Fibroblast of lung (primary cell): ENCODE measurements at places on chromosomes 2 and 18. TPM values are rescaled to one million over a fixed set of nuclear protein-coding genes. Genes with fewer than 3 reads are reported as not detected.
A peak's percentile ranks its signal among the peaks of the same experiment; 100 is the strongest.

GRCh38 chr2:142176941-142177340 lies 46.1 kb upstream of the LRP1B start:
- no peak for DNase-seq

GRCh38 chr2:175535631-175536030 lies 354.1 kb upstream of the ATP5MC3 start:
- no peak for DNase-seq

- DNase-seq, result no peak
Observed at GRCh38 chr2:176106581-176107539, at the start of gene HOXD11. Gene HOXD11 (plus strand): TSS chr2:176107280. CDS start chr2:176107356, 76 bp downstream.

SMCHD1 gene
- 19.6 and 30.3 TPM in 2 replicates for polyA plus RNA-seq

CLIP4 gene
- polyA plus RNA-seq, result 39.9 and 40.3 TPM in 2 replicates

GRCh38 chr2:10453905-10454298 lies 5.8 kb upstream of the ODC1 start:
- DNase-seq, result no peak

- DNase-seq, result no peak
Observed at GRCh38 chr2:183919926-183920325, 678.4 kb upstream of the ZNF804A start.

AGXT gene
- polyA plus RNA-seq, result not detected in 2 replicates

GRCh38 chr2:246489-247144 lies 17.2 kb downstream of the SH3YL1 start:
- peak; percentile 81 for DNase-seq

- peak; percentile 64 for DNase-seq
Observed at GRCh38 chr2:189076572-189076971, 102.4 kb downstream of the COL3A1 start.

GRCh38 chr2:20930928-20931327 lies 108.0 kb upstream of the LDAH start:
- DNase-seq, result no peak

SLC4A5 gene
- polyA plus RNA-seq, result 0.12 and 0.19 TPM in 2 replicates

DNA sequence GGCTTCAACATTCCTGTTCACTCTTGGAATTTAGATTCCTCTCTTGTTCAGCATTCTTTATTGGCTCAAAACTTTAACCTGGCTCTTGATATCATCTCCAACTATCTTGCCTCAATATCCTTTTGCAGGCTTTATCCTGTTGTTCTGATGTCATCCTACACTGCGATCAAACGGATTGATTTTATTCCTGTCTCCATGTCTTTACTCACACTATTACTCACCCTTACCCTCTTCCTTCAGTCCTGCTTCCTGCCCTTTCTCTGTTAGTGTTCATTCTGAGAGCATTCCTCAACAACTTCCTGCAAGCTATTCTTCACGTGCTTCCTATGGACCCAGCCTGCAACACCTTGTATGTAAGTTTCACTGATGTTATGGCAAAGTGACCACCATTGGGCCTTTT lies 264.7 kb downstream of the RNF152 start:
- DNase-seq, result peak; percentile 36

DNA sequence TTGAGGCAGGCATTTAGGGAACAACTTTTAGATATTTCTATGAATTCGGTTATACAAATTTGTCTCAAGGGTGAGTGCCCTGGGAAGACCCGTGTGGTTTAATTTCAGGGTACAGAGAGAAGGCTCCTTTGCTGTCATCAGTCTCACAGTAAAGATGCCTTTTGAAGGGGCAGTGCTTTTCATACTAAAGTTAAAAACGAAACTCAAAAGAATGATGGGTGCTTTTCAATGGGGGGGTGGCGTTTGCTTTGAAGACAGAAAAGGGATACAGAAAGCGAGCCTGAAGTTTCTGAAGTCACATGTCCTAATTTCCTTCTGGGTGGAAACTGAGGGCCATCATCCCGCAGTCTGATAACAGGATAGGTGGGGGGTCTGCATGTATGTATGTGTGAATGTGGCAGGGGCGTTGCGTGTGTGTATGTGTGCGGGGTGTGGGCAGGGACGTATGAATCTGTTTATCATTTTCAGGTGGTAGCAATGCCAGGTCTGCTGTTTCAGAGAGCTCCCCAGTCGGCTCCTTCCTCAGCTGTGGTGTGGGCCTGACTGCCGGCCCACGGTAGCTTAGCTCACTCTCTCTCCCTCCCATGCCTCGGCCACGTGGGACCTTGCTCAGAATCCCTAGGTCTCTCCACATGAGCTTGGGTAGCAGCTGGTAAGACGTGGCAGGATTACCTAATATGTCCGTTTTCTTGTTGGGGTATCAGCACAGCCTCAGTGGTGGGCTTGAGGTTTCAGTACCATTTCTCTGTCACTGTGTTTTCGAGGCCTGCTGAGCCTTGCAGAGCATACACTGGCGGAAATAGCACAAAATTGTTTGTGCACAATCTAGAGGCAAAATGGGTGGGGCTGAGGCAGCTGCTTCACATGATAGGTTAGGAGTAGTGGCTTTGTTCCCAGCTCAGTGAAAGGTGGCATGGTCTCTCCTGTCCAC lies 32.7 kb downstream of the ARHGAP25 start:
- no peak for DNase-seq

COLEC11 gene
- 0.30 and 0.34 TPM in 2 replicates for polyA plus RNA-seq

DNA sequence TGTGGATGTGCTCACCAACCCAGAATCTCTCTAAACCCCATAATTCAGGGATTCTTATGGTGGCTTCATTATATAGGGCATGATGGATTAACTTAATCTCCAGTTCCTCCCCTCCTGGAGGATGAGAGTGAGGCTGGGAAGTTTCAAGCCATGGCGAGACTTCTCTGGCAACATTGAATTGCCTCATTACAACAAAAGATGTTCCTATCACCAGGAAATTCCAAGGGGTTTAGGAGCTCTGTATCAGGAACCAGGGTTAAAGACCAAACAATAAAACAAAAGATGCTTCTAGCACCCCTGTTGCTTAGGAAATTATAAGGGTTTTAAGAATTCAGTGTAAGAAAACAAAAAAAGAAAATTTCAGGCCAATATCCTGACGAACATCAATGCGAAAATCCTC lies 100.1 kb downstream of the NAB1 start:
- no peak for DNase-seq

GRCh38 chr2:133377021-133377481 lies 191.2 kb downstream of the NCKAP5 start:
- DNase-seq, result peak; percentile 90

GRCh38 chr2:121451398-121451797 lies 79.3 kb upstream of the RNU4ATAC start:
- no peak for DNase-seq

IKZF2 gene
- polyA plus RNA-seq, result 4.9 and 6.4 TPM in 2 replicates

MAP3K19 gene
- polyA plus RNA-seq, result not detected in 2 replicates

DNA sequence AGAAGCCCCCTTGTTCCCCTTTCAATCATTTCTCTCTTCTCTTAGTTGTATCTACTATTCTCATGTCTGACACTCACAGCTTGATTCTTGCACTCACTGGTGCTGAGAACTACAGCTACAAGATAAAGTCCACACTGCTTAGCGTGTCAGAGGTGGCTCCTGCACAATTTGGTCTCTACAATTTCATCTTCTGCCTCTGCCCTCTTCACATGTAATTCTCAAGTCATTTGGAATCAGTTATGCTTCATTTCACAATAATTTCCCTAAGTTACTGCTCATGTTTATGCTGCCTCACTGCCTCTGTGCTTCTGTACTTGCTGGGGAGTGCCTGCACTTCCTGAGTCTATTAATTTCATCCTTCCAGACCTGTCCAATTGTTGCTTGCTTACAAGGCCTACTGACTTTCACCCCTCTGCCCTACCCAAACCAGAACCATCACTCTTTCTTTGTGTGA lies 11.6 kb upstream of the NAB1 start:
- peak; percentile 74 for DNase-seq

KIF1A gene
- polyA plus RNA-seq, result 0.01 and 0.05 TPM in 2 replicates

DNA sequence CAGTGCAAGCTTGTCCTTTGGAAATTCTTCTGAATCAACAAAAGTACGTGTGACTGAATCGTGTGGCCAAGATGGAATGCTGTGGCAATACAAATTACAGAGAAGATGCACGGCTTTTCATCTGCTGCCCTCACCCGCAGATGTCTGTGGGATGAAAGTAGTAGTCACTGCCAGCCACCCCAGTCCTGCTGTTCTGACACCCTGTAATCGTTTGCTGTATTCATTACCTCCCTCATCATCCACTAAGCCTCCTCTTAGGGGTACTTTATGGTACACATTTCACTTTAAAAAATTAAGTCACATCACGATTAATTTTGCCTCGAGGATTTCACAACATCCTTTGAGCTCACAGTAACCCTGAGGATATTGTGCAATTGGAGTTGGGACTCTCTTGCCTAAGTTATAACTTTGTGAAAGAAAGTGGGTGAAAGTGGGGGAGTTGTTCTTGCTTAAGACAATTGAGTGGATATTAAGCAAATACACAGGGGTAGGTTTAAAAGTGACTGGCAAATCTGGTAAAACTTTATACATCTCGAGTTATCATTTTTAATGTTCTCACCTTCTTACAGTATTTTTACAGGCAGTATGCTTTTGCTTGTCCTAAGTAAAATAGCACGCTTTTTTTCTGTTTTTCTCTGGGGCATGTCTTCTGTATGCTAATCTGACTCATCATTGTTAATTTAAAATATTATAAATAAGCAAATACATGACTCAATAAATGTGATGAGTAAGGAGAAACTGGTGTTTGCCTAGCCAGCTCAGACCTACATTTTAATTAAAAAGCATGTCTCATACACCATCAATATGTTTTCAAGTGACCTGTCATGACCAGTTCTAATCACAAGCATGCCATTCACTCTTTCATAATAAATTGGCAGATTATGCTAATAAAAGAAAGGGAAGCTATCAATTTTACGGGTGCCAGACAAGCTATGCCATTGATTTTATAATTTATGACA lies 680.9 kb downstream of the IRS1 start:
- DNase-seq, result peak; percentile 99

DNA sequence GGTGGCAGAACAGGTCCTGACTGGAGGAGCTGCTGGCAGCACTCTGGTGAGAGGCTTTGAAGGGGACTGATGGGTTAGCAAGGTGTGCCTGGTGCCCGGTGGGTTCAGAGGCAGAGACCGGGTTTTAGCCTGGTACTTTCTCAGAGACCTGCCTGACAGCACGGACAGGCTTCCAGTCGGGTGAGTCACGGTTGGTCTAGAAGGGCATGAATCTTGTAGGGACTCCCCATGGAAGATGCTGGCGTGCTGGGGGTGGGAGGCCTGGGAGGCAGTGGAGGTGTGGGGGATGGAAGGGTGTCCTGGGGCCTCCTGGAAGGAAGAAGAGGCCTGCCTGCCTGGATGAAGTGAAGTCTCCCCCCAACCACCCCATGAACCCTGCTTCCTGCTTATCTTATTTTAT lies 52.6 kb downstream of the ACKR3 start:
- no peak for DNase-seq

DNA sequence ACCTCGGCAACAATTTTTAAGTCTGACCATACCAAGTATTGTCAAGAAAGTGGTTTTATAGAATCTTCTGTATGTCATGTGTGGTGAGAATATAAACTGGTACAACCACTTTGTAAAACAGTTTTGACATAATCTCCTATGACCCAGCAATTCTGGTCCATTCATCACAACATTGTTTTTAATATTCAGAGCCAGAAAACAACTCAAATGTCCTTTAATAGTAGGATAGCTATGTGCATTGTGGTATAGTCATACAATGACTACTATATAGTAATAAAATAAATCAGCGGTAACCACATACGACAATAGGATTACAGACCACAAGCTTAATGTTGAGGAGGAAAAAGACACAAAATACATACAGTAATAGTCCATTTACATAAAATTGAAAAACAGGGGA lies 175.2 kb upstream of the SPATS2L start:
- DNase-seq, result peak; percentile 47

ANKRD30BL gene
- polyA plus RNA-seq, result not detected in 2 replicates

- DNase-seq, result peak; percentile 75
Observed at GRCh38 chr2:54597153-54597848, 126.2 kb upstream of the EML6 start.

- DNase-seq, result no peak
Observed at GRCh38 chr2:23106242-23106785, 278.7 kb upstream of the KLHL29 start.

DNA sequence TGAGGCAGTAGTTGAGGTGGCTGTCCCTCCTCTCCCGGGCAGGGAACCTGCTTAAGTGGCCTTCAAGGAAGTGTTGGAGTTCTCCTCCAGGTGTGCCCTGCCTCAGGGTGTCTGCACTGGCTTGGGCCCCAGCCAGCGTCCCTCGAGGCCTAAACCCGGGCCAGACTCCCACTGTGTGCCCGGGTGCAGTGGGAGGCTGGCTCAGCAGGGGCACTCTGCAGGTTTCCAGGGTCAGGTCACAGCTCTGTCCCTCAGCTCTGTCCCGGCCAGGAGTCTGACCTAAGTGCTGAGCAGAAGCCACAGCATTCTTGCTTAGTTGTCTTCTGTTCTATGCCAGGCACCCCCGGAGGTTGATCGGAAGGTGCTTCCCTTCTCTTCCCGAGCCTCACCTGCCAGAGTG lies 69.0 kb upstream of the OTOS start:
- DNase-seq, result no peak

DNA sequence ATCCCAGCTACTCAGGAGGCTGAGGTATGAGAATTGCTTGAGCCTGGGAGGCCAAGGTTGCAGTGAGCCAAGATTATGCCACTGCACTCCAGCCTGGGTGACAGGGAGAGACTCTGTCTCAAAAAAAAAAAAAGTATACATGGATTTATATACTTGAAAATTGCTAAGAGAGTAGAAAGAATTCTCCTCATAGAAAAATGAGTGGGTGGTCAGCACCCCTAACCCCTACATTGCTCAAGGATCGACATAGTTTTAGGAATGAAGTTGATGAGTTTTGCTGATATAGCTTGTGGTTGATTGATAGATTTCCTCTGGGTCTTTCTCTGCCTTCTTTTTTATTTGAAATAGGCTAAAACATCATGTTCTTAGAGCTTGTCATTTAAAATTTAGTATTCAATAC lies 58.9 kb downstream of the EML4 start:
- no peak for DNase-seq

GRCh38 chr2:76749858-76750257 lies 772.3 kb downstream of the LRRTM4 start:
- no peak for DNase-seq

DNA sequence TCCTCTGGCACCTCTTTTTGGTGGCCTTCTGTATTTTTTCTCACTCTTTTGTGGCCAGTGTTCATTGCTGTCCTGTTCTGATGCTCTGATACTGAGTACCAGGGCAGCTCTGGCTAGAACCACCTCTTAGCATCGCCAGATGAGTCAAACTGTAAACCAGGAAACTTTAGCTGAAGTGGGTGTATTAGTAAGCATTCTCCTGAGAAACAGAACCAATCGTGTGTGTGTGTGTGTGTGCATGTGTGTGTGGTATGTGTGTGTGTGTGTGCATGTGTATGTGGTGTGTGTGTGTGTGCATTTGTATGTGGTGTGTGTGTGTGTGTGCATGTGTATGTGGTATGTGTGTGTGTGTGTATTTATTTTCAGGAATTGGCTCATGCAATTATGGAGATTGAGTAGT lies 166.3 kb upstream of the SKOR2 start:
- DNase-seq, result no peak

CNDP1 gene
- not detected in 2 replicates for polyA plus RNA-seq

CFAP210 gene
- polyA plus RNA-seq, result not detected in 2 replicates

GRCh38 chr2:84963692-84964405 lies 7.1 kb upstream of the KCMF1 start:
- DNase-seq, result peak; percentile 94

DNA sequence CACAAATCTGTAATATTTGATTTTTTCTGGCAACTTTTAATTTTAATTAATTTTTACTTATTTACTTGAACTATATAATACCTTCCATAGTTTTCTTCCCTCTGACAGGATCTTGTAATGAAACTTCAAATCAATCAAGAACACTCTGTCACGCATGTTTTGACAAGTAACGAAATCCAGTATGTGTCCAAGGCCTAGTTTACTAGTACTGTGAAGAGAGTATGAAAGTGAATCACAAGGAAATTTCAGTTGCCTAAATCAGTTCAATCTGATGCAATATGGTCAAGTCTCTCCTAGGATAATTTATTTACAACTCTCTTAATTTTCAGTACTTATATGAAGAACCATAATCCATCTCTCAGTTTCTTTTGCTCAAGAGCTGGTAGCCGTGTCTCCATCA lies 1344.6 kb upstream of the ZEB2 start:
- no peak for DNase-seq
